Caco-2 (cell line): ENCODE measurements at places on chromosomes 7 and 10. TPM values are rescaled to one million over a fixed set of nuclear protein-coding genes. Genes with fewer than 3 reads are reported as not detected.

Gene CYP17A1
- not detected in 2 replicates for total RNA-seq

Gene C1QL3
- not detected in 2 replicates for total RNA-seq

Gene NRCAM
- total RNA-seq, result 85.7 and 96.2 TPM in 2 replicates

Gene LIPN
- not detected in 2 replicates for total RNA-seq

Gene ZPBP
- total RNA-seq, result not detected in 2 replicates

Gene PNLIPRP3
- total RNA-seq, result not detected in 2 replicates

Gene CLDN4
- 249 TPM in 2 replicates for total RNA-seq

Gene DDX50
- total RNA-seq, result 76.7 and 81.4 TPM in 2 replicates

Gene PLEKHS1
- not detected in 2 replicates for total RNA-seq

Gene DNAH11
- total RNA-seq, result 1.3 and 2.0 TPM in 2 replicates

Gene AFAP1L2
- total RNA-seq, result 2.3 and 2.6 TPM in 2 replicates

- DNase-seq, result no peak
- H3K36me3 ChIP-seq, result no peaks in the 10 kb centered on the region
- no peaks in the 10 kb centered on the region for H3K27me3 ChIP-seq
- H3K4me1 ChIP-seq, result peaks cover 18% of the 10 kb centered on the region
Measured at GRCh38 chr7:113100121-113100603, 13.5 kb upstream of the GPR85 start.

- no peaks in the 10 kb centered on the region for H3K27me3 ChIP-seq
- DNase-seq, result no peak
- H3K4me1 ChIP-seq, result no peaks in the 10 kb centered on the region
- peak overlapping the region; percentile 51 for H3K27ac ChIP-seq
- H3K36me3 ChIP-seq, result no peaks in the 10 kb centered on the region
Measured at GRCh38 chr7:105205592-105206237, 183.0 kb downstream of the SRPK2 start.

GRCh38 chr7:155299535-155300202 lies 2.0 kb downstream of the INSIG1 start:
- no peaks in the 10 kb centered on the region for H3K27me3 ChIP-seq
- H3K4me3 ChIP-seq, result peak overlapping the region; percentile 83
- peaks cover 20% of the 10 kb centered on the region for H3K4me1 ChIP-seq
- peak overlapping the region; percentile 37 for H3K27ac ChIP-seq
- DNase-seq, result no peak

DNA sequence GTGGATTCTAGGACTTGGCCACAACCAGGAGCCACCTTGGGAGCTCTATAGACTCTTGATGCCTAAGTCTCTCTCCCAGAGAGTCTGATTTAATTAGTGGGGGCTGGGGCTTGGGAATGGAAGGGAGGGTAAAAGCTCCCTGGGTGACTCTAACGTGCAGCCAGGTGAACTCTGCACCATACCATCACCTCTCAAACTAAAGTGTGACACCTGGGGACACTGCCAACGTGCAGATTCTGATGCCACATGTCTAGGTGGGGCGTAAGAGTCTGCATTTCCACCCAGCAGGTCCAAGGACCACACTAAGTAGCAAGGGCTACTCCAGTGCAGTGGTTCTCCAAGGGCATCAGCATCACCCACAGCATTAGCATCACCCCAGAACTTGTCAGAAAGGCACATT lies 28.3 kb downstream of the LRRC20 start:
- H3K27me3 ChIP-seq, result no peaks in the 10 kb centered on the region
- H3K4me1 ChIP-seq, result peaks cover 60% of the 10 kb centered on the region
- H3K4me3 ChIP-seq, result no peak overlapping the region
- H3K36me3 ChIP-seq, result no peaks in the 10 kb centered on the region
- H3K27ac ChIP-seq, result no peak overlapping the region

- no peaks in the 10 kb centered on the region for H3K4me1 ChIP-seq
- no peak for DNase-seq
- H3K36me3 ChIP-seq, result no peaks in the 10 kb centered on the region
- H3K27ac ChIP-seq, result no peak overlapping the region
- no peak overlapping the region for H3K4me3 ChIP-seq
Measured at GRCh38 chr10:7153750-7154149, 257.1 kb downstream of the SFMBT2 start.

- no peak overlapping the region for H3K27ac ChIP-seq
- no peaks in the 10 kb centered on the region for H3K36me3 ChIP-seq
- H3K4me3 ChIP-seq, result no peak overlapping the region
Measured at GRCh38 chr7:4822677-4823076, 39.2 kb downstream of the PAPOLB start.

DNA sequence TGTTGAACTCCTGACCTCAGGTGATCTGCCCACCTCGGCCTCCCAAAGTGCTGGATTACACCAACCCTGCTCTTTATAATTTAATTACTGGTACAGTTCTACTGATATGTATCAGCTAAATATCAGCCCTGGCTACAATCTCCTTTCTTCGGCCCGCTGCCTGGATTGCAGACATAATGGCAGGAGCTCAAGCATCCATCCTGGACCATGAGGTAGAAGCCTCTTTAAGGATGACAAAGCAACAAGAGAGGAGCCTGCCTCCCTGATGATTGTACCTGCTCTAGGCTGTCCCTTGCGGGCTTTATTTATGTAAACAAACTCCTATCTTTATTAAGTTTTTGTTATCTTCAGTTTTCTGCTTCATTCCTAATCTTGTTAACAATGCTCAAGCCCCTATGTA lies 5.6 kb upstream of the PSAP start:
- H3K27ac ChIP-seq, result no peak overlapping the region
- DNase-seq, result no peak
- no peaks in the 10 kb centered on the region for H3K36me3 ChIP-seq
- no peak overlapping the region for H3K4me3 ChIP-seq
- H3K27me3 ChIP-seq, result no peaks in the 10 kb centered on the region

GRCh38 chr7:158574308-158575036 lies 13.2 kb downstream of the PTPRN2 start:
- no peaks in the 10 kb centered on the region for H3K27me3 ChIP-seq
- H3K36me3 ChIP-seq, result no peaks in the 10 kb centered on the region
- H3K4me3 ChIP-seq, result no peak overlapping the region
- no peak for DNase-seq
- H3K4me1 ChIP-seq, result no peaks in the 10 kb centered on the region

GRCh38 chr10:62810156-62810902 lies 5.8 kb downstream of the ADO start:
- no peak overlapping the region for H3K4me3 ChIP-seq
- no peak for DNase-seq
- no peak overlapping the region for H3K27ac ChIP-seq
- peaks cover 10% of the 10 kb centered on the region for H3K27me3 ChIP-seq
- no peaks in the 10 kb centered on the region for H3K36me3 ChIP-seq

DNA sequence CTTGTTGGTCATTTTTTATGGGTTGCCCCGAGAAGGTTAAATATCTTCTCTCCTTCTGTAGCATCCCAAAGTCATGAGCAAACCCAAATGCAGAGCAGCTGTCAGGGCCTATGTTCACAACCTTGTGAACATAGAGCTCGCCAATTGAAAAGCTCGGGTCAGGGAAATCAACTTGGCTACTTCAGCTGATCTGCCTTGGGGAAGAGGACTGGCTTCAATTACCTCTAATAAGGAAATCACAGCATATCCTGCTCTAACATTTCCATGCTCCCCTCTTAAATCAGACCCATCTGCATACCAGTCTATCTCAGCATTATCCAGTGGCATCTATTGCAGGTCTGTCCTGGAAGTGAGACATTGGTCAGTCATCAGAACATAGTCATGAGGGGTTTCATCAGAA lies 105.6 kb downstream of the ANKRD26 start:
- no peak for DNase-seq
- no peaks in the 10 kb centered on the region for H3K36me3 ChIP-seq
- H3K27me3 ChIP-seq, result no peaks in the 10 kb centered on the region
- no peak overlapping the region for H3K4me3 ChIP-seq

DNA sequence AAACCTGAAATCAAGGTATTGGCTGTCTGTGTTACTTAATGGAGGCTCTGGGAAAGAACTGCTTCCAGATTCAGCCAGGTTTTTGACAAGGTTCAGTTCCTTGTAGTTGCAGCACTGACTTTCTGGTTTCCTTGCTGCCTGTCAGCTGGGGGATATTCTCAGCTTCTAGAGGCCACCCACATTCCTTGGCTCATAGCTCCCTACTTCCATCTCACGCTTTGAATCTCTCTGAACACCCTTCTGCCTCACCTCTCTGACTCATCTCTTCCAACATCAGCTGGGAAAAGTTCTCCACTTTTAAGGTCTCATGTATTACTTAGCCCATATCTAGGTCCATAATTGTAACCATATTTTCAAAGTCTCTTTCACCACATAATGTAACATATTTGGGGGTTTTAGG lies 22.9 kb upstream of the GPR22 start:
- no peaks in the 10 kb centered on the region for H3K36me3 ChIP-seq
- no peaks in the 10 kb centered on the region for H3K27me3 ChIP-seq
- H3K27ac ChIP-seq, result no peak overlapping the region
- DNase-seq, result no peak
- H3K4me3 ChIP-seq, result no peak overlapping the region

- no peak overlapping the region for H3K27ac ChIP-seq
- DNase-seq, result no peak
- no peak overlapping the region for H3K4me3 ChIP-seq
- no peaks in the 10 kb centered on the region; the same call in 1 of the 2 replicates for H3K36me3 ChIP-seq
- H3K27me3 ChIP-seq, result no peaks in the 10 kb centered on the region
Measured at GRCh38 chr10:122029499-122030199, 40.7 kb downstream of the TACC2 start.

DNA sequence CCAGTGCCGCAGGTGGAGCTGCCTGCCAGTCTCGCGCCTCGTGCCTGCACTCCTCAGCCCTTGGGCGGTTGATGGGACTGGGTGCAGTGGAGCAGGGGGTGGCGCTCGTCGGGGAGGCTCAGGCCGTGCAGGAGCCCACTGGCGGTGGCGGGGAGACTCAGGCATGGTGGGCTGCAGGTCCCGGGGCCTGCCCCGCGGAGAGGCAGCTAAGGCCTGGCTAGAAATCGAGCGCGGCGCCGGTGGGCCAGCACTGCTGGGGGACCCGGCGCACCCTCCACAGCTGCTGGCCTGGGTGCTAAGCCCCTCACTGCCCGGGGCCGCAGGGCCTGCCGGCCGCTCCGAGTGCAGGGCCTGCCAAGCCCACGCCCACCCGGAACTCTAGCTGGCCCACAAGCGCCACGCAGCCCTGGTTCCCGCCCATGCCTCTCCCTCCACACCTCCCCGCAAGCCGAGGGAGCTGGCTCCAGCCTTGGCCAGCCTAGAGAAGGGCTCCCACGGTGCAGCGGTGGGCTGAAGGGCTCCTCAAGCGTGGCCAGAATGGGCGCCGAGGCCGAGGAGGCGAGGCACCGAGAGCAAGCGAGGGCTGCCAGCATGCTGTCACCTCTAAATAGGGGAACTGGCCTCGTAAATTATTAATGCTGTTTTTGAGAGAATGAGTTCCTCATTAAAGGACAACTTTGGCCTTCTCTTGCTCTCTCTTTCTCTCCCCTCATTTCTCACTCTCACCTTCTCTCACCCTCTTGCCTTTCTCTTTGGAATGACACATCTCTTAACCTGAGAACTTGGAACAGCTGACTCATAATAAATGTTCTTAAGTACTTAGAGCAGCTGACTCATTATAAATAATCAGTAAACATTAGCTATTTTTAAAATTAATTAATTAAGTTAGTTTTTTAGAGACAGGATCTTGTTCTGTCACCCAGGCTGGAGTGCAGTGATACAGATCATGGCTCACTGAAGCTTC lies 4.9 kb downstream of the ACADSB start:
- H3K4me3 ChIP-seq, result no peak overlapping the region
- no peaks in the 10 kb centered on the region for H3K36me3 ChIP-seq
- H3K4me1 ChIP-seq, result 0 out of 2 replicates have a peak, but pooled peaks cover 5% of the 10 kb centered on the region
- no peak for DNase-seq
- H3K27ac ChIP-seq, result no peak overlapping the region

DNA sequence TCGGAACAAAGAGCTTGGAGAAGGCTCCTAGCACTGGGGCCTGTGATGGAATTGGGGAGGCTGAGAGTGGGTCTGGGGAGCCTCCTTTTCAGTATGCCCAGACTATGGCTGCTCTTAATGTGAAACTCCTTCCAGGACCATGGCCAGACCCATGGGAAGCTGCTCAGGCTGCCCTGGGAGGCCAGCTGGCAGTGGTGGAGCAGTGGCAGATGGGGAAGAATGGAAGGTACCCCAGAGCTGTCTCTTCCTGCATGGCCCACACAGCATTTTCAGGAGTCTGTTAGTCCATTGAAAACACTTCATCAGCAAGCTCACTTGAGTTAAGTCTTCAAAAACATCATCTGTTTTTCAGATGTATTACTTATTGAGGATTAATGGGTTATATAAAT lies 18.5 kb downstream of the NACAD start:
- H3K4me1 ChIP-seq, result no peaks in the 10 kb centered on the region
- no peaks in the 10 kb centered on the region for H3K27me3 ChIP-seq
- H3K36me3 ChIP-seq, result peaks cover 2% of the 10 kb centered on the region
- no peak for DNase-seq

DNA sequence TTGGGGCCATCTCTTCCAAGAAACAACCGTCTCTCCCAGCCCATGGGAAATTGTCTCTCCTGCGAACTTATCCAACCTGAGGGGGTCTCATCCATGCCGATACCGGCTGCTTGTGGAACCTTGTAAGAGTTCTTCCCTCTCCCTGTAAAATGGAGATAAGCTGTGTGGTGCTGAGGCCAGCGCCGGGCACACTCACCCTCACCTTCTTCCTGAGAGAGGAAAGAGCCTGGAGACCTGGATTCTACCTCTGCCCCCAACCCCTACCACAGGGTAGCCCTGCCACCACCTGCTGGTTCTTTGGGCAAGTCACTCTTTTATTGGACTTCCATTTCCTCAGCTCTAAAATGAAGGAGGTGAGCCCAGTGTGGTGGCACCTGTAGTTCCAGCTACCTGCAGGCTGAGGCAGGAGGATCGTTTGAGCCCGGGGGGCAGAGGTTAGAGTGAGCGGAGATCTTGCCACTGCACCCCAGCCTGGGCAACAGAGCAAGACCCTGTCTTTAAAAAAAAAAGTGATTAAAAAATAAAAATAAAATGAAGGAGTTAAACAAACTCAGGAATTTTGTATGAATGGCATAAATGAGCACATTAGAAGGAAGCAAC lies 38.4 kb upstream of the PSAP start:
- H3K36me3 ChIP-seq, result no peaks in the 10 kb centered on the region
- H3K27ac ChIP-seq, result peak overlapping the region; percentile 47
- peaks cover 25% of the 10 kb centered on the region for H3K4me1 ChIP-seq
- no peak for DNase-seq
- peak overlapping the region; percentile 66 for H3K4me3 ChIP-seq

DNA sequence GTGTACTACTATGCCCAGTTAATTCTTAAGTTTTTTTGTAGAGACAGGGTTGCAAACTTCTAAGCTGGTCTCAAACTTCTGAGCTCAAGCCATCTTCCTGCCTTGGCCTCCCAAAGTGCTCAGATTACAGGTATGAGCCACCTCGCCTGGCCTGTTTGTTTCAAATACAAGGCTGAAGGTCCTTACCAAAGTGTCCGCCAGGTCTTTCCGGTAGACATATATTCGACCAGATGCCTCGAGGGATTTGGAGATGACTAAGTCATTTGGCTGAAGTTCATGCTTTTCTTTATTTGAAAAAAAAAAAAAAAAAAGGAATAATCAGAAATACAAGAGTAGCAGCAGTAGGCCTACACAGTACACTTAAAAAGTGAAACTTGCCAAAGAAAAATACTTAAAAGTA lies 204.5 kb upstream of the CDCA7L start:
- H3K4me3 ChIP-seq, result no peak overlapping the region
- no peaks in the 10 kb centered on the region for H3K36me3 ChIP-seq
- H3K4me1 ChIP-seq, result no peaks in the 10 kb centered on the region
- DNase-seq, result no peak
- no peak overlapping the region for H3K27ac ChIP-seq
- H3K27me3 ChIP-seq, result no peaks in the 10 kb centered on the region

- H3K27ac ChIP-seq, result no peak overlapping the region
- no peaks in the 10 kb centered on the region for H3K27me3 ChIP-seq
- H3K4me3 ChIP-seq, result no peak overlapping the region
- no peaks in the 10 kb centered on the region for H3K4me1 ChIP-seq
- peaks cover 2% of the 10 kb centered on the region for H3K36me3 ChIP-seq
Measured at GRCh38 chr10:125006921-125007426, 65.1 kb downstream of the ZRANB1 start.
